Activated naive CD8-positive, alpha-beta T cell treated with anti-CD3 and anti-CD28 coated beads, Interleukin-2, amount 10 ng/mL, durations not matched to agents 7 days and 5 days (primary cell): ENCODE measurements at places on chromosomes 11 and 22. TPM values are rescaled to one million over a fixed set of nuclear protein-coding genes. Genes with fewer than 3 reads are reported as not detected.

GRCh38 chr11:126054408-126054807, 8.3 kb downstream of the CDON start:
- no peak for DNase-seq

SLC17A6 gene
- not detected for total RNA-seq

DNA sequence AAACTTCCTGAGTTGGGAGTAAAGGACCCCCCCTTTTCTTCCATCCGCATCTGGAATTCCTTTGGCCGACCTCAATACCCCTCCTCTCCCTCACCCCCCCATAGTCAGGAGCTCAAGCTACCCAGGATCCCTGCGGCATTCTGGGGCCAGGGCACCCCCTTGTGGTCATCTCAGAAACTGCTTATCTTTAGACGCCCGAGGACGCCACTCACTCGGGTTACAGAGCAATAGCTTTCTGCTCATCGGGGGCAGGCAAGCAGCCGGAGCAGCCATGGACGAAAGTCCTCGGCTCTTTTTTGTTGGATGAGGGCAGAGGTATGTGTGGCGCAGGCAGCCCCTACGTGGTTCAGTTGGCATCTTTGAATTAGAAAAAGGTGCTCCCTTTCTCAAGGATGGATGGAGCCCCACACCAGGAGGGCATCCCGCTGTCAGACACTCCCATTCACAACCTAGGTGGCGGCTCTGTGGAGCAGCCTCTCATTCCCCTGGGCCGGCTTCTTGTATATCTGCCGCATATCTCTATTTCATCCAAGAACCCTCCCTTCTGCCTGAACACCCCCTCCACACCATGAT, 2.3 kb downstream of the C1QTNF5 start:
- DNase-seq: peak; percentile 73

PDGFD gene
- total RNA-seq: 1.3 TPM

DNA sequence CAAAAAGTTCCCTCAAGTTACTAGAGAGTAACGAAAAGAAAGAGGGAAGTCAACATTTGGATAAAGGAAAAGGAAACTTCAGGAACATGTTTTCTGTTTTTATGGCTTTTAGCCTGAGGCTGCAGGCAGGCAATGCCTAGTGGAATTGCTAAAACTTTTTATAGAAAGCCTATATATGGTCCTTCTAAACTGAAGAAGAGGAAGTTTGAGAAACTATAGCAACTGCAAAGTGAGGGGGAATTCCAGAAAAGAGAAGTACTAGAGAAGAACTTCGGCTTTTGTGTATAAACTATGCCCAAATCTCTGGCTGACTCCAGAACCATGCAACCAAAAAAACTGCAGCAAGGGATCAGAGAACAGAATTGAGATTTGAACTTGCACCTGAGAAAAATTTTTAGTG, 74.3 kb upstream of the ARHGAP42 start:
- DNase-seq: no peak

NRXN2 gene
- total RNA-seq: not detected

DNA sequence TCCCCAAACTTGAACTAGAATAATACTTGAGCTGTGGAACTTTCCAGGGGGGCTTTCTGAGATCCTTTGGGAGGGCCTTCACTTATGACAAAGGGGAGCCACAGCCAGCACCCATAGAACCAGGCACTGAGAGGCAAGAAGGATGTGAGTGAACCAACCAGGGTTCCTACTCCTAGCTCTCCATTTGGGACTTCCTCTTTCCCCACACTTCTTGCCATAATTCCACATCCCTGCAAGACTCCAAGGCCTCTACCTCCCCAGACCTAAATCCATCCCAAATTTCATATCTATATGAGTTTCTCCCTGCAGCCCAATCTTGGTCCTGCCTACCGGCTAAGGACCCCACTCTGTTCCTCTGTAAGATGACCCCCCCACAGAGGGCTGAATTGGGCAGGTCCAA, 31.5 kb downstream of the NRXN2 start:
- DNase-seq: no peak

DNA sequence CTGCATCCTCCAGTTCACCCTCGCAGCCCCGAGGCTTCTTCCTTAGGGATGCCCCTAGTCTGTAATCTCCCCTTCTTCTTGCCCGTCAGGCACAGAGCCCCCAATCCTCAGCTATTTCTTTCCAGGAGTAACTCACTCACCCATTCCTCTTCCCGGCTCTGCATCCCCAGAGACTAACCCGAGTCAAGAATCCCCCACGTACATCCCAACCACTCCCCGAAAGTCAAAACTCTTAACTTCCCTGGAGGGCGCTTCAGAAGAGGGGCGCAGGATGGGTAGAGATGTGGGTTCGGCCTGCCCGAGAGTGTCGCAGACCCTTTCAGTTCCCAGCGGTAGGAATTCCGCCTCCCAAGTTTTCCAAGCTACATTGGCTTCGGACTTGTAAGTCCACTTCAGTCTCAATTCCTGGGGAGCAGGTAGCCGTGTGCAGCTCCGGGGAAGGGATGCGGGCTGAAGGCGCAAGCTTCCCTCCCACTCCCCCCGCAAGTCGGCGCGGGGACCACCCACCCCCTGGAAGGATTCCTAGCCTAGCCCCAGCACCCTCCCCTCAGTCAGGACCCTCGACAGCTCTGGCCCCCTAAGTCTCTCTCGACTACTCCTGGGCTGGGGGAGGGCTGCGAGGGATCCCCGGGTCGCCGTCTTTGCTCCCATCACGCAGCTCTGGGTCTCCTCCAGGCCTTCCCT, 871 bp downstream of the BDNF start:
- DNase-seq: no peak

DNA sequence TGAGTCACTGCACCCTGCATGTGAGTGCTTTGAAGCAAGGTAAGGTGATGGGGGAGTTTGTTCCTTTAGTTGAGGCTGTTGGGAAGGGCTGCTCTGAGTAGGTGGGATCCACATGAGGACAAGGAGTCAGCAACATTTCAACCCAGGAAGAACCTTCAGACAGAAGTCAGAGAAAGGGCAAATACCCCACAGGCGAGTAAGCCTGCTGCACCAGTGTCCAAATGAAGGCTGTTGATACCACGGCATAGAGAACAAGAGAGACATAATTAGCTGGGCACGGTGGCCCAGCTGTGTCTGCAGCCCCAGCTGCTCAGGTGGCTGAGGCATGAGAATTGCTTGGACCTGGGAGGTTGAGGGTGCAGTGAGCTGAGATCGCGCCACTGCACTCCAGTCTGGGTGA, 54.3 kb upstream of the CLMP start:
- DNase-seq: no peak

DNA sequence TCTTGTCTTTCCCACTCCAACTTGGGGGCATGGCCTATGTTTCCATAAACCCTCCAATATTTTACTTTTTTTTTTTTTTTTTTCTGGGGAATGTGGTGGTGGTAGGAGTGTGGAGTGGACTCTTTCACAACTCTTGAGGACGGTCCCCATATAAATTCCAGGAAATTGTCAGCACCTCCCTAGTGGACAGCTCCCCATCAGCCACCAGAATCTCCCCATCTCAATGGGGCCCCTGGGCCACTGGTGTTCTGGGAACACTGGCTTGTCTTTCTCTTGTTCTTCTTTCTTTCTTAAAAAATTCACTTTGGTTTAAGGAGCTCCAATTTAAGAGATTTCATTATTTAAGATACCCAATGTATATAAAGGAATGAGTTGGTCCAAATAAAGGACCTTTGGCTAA, 74.1 kb downstream of the ADM start:
- no peak for DNase-seq

ZNF214 gene
- not detected for total RNA-seq

- DNase-seq: no peak
Measured at GRCh38 chr11:33891714-33892327, at the start of gene LMO2. LMO2 (minus strand) TSS chr11:33892076; CDS start chr11:33869716, 22,360 bp downstream.

RTN4RL2 gene
- total RNA-seq: 0.96 TPM

GRCh38 chr22:44440224-44441160, 57.5 kb downstream of the RTL6 start:
- DNase-seq: no peak

GRCh38 chr11:120792306-120792705, 231.6 kb upstream of the TBCEL start:
- DNase-seq: no peak

TMEM25 gene
- 12.5 TPM for total RNA-seq

- no peak for DNase-seq
Measured at GRCh38 chr22:32839831-32840584, 38.5 kb downstream of the TIMP3 start.
